ENCODE measurements at places on chromosomes 7 and 10. TPM values are rescaled to one million over a fixed set of nuclear protein-coding genes. Genes with fewer than 3 reads are reported as not detected.

GRCh38 chr10:48492201-48492600 lies 112.7 kb downstream of the ARHGAP22 start:
- no peak for DNase-seq

DNA sequence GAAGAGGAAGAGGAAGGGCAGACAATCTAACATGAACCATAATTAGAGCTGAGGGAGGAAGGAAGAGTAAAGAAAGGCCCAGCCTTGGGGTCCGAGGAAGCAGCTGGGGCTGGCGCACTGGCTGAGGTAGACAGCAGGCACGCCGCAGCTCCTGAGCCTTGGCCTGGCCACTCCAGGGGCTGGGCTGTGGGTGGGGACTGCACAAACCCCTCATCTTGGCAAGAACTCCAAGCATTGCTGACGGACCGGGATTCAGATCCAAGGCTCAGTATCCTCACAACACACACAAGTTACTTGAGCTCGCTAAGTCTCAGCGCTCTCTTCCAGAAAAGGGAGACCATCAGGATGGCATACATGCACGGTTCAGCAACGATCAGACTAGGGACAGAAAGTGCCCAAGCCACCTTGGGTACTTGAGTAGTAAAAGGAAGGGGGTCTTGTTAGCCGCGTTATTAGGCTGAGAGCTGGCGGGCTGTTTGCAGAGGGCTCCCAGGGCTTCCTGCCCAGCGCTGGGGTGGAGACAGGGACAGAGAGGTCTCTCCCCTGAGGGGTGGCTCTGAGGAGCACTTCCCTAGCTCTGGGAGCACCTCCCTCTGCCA lies 4.5 kb downstream of the TNS3 start:
- no peak for DNase-seq

GRCh38 chr7:3198316-3198715 lies 102.7 kb upstream of the SDK1 start:
- DNase-seq: no peak

GRCh38 chr10:84310470-84310869 lies 17.9 kb upstream of the CCSER2 start:
- no peak for DNase-seq

DNA sequence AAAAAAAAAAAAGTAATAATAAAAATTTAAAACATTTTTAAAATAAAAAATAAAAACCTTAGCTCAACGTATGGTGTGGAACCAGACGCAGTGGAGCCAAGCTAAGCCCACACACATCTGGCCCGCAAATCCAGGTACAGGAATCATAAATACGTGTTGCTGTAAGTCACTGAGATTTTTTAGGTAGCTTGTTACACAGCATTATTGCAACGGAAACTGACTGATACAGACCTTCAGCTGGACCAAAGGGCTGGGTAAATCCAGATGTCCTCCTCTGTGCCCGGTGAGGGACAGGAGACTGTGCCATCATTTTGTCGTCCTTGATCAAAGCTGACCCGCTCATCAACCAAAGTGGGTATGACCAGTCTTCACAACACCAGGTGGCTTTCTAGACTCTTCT lies 104.9 kb downstream of the TMEM130 start:
- no peak for DNase-seq

- DNase-seq: no peak
Measured at GRCh38 chr7:1638215-1638661, 31.8 kb upstream of the ELFN1 start.

DNA sequence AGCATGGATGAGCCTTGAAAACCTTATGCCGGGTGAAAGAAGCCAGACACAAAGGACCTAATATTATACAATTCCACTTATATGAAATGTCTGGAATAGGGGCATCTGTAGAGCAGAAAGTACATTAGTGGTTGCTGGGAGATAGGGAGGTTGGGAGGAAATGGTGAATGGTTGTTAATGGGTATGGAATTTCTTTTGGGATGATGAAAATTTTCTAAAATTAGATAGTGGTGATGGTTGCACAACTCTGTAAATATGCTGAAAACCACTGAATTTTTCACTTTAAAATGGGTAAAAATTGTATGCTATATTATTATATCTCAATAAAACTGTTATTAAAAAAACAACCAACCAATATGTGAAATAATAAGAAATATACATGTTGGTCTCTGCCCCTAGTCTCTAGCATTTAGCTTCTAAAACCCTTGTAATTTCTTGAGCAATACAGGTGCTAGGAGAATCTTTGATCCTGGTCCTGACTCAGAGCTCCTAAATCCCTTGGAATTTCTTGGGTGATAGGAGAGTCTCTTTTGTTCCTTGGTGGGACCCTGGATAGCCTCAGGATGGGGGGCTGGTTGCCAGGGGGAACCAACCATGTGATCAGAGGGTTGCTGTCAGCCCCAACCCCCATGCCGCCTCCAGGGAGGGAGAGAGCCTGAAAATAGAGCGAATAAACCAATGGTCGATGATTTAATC lies 64.0 kb downstream of the TACR2 start:
- no peak for DNase-seq

Gene IDI2
- not detected for total RNA-seq

Gene IFIT1
- 3.6 TPM for total RNA-seq

Measured in HCT116 (cell line).